Memory B cell (primary cell): ENCODE measurements at places on chromosomes 6 and 20.

GRCh38 chr6:37512400-37513011, 12.8 kb upstream of the CCDC167 start:
- DNase-seq = no peak

- DNase-seq = no peak
Measured at GRCh38 chr6:138036111-138036510, 71.1 kb downstream of the PERP start.

DNA sequence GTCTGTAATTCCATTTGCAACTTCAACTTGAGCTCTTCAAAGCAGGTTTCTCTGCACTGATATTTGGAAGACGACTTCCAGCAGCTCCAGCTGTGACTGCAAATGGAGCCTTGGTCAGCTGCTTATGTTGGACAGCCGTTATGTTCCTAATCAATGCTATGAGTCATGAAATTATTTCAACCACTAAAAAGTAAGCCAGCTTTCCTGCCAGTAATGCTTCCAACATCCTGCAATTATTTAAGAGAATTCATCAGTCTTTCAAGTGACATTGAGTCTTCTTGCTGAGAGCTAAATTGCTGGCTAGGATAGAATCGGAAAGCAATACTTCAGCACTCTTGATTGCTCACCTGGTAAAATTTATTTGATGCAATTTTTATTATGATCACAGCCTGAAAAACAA, 375.7 kb downstream of the MMUT start:
- DNase-seq = no peak

GRCh38 chr6:70860045-70860444, 96.8 kb downstream of the B3GAT2 start:
- no peak for DNase-seq

GRCh38 chr6:53244399-53244931, 95.8 kb upstream of the GCM1 start:
- no peak for DNase-seq

GRCh38 chr20:45258664-45259063, 4.3 kb upstream of the SLPI start:
- no peak for DNase-seq

GRCh38 chr20:41440882-41441281, 74.3 kb upstream of the EMILIN3 start:
- no peak for DNase-seq

GRCh38 chr20:39904476-39905112, 784.4 kb downstream of the MAFB start:
- DNase-seq = no peak

DNA sequence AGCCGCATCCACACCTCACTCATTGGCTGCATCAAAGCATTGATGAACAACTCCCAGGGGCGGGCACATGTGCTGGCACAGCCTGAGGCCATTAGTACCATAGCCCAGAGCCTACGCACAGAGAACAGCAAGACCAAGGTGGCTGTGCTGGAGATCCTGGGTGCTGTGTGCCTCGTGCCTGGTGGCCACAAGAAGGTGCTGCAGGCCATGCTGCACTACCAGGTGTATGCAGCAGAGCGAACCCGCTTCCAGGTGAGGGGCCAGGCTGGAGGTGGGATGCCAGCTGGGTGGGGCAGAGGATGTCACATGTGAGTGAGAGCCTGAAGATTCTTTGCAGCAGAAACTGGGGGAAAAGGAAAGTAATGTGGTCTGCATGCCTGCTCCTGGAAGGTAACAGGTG, 66.7 kb downstream of the MOCS1 start:
- no peak for DNase-seq

DNA sequence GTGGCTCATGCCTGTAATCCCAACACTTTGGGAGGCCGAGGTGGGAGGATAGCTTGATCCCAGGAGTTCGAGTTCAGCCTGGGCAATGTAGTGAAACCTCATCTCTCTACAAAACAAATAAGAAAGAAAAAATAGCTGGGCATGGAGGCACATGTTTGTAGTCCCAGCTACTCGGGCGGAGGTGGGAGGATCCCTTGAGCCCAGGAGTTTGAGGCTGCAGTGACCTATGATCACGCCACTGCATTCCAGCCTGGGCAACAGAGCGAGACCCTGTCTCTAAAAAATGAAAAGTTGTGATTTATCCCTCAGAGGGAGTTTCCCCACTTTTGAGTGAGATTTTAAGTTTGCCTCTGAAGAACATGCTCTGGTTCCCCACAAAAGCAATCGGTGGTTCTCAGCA, 17.4 kb upstream of the BMP7 start:
- DNase-seq = no peak

GRCh38 chr6:147095316-147095715, 108.9 kb upstream of the STXBP5 start:
- no peak for DNase-seq

DNA sequence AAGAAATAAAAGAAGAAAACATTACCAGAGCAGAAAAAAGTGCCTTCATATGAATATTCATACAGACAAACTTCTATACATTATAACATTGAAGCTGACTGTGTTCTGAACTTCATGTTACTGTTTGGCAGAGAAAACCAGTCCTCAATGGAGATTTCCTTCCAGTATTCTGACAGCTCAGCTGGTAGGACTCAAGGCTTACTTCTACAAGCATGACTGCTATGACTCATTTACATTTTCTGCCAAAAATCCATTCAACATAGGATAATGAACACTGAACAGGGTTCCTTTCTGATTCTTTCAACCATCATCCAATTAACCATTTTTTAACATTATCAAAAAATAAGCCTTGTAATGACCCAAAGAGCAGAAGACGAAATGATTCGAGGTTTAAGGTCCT, 25.4 kb downstream of the COL9A1 start:
- DNase-seq = no peak

DNA sequence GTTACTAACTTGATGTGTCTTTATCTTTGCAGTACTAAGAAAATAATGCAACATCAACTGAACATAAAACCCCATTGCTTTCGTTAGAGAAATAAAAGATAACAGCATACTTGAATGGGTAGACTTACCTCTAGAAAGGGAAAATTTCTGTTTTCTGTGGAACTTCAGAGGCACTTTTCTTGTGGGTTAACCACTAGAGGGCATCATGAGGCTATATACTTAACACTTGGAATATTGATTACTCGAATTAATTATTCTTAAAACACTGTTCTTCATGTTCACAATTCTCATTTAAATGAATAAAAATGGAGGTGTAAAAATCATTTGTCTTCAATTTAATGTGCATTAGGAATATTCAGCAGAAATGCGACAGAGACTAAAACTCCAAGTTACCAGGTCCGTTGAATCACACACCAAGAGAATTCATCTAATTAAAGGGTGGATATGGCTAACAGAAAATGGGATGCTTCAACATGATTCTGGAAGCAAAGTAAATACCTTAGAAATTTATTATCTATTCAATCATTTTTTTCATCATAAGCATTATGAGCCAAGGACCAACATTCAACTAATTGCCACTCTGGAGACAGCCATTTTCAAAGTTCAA, 330.8 kb upstream of the PREP start:
- DNase-seq = no peak

DNA sequence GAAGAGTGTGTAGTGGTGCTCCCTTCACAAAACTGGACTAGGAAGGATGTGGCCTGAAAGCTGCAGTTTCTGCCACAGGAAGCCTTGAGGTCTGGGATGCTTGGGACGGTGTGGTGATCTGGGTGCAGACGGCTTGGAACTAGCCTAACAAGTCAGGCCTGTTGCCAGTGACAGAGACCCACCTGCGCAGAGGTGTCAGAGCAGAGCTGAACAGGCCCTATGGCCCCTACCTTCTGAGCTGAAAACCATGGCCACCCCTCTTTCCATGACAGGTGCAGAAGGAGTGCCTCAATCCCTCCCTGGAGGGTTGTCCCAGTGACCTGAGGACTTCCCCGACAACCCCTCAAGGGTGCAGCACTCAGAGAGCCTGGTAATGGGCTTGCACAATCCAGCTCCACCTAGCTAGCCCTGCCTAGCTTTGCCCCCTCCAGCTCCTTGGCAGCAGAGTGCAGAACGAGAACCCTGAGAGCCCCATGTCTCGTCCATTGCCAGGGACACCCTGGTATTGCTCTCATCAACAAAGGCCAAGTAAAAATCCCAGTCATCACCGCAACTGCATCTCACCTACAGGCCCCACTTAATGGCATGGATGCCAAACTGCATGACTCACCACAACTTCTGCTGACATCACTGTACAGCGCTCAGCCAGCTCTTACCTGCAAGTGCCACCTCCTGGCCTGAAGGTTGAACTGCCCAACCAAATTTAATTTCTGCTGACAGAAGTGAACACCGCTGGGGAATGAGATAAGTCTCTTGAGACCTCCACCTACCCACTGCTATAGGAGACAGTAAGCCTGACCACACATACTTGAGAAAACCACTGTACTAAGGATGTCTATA, 563.1 kb downstream of the TFAP2A start:
- no peak for DNase-seq

DNA sequence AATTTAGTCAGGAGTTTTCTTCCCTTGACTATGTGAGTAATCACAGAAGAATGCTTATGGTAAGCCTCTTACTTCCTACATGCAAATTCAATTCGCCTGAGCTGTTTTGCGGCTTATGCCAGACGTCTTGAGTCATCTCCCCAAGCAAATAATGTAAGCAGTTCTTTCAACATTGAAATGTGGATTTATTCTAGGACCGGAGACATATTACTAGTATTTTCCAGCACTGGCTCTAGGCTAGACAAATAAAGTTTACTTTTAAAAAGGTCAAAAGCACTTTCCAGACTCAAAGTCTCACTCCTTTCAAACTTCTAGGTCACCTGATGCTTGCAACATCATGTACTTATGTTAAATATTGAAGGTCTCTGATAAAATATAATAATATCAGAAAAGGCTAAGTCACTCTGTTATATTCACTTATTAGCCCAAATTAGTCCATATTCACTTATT, 38.1 kb upstream of the NOX3 start:
- DNase-seq = no peak

GRCh38 chr6:43303751-43304331, 4.8 kb downstream of the CRIP3 start:
- DNase-seq = no peak

GRCh38 chr20:41848180-41848579, 230.0 kb upstream of the CHD6 start:
- no peak for DNase-seq

- DNase-seq = no peak
Measured at GRCh38 chr20:11705512-11705911, 212.2 kb upstream of the BTBD3 start.

DNA sequence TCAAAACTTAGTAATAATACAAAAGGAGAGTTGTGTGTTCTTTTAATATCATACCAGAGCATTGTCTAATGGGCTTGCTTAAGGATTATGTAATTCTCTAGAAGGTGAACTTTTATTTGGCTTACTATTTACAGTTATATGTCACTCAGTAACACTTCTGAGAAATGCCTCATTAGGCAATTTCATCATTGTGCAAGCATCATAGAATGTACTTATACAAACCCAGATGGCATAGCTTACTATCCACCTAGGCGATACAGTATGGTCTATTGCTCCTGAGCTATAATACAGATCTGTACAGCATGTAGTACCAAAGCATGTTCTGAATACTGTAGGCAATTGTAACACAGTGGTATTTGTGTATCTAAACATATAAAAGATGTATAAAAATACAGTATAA, 340.1 kb downstream of the PHF3 start:
- no peak for DNase-seq

- no peak for DNase-seq
Measured at GRCh38 chr6:114467931-114468330, 125.1 kb upstream of the HS3ST5 start.

DNA sequence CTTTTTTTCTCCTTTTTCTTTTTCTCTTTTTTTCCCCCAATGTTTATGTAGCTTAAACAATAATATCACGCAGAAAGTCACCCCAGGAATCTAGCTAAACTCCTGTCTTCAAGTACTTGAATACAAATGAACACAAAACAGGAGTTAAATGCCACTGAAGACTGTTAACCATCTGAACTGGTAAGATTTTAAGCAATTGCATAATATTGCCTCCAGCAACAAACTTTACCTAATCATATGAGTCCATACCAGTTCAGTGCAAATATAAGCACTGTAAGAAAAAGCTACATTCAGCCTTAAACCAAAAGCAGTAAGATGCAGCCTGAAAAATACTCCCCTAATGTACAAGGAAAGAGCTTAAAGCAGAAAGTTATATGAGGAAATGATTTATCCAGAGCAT, 173.9 kb upstream of the TFAP2D start:
- DNase-seq = no peak

GRCh38 chr20:63270606-63271325, 1.8 kb upstream of the ARFGAP1 start:
- no peak for DNase-seq

- DNase-seq = no peak
Measured at GRCh38 chr6:116767715-116768114, 2.2 kb upstream of the FAM162B start.

- no peak for DNase-seq
Measured at GRCh38 chr6:138944412-138944811, 43.6 kb downstream of the REPS1 start.

GRCh38 chr6:131733376-131734016, 22.7 kb upstream of the CTAGE9 start:
- DNase-seq = no peak

- no peak for DNase-seq
Measured at GRCh38 chr6:75931011-75931680, 141.3 kb downstream of the IMPG1 start.

- DNase-seq = no peak
Measured at GRCh38 chr6:46772016-46772415, 21.2 kb upstream of the MEP1A start.

GRCh38 chr6:36962874-36963273, 8.3 kb downstream of the PI16 start:
- DNase-seq = peak; percentile 80

- DNase-seq = peak; percentile 41
Measured at GRCh38 chr6:159691133-159691962, 1.7 kb downstream of the SOD2 start.

- no peak for DNase-seq
Measured at GRCh38 chr6:41272591-41273240, 13.8 kb downstream of the TREM1 start.

DNA sequence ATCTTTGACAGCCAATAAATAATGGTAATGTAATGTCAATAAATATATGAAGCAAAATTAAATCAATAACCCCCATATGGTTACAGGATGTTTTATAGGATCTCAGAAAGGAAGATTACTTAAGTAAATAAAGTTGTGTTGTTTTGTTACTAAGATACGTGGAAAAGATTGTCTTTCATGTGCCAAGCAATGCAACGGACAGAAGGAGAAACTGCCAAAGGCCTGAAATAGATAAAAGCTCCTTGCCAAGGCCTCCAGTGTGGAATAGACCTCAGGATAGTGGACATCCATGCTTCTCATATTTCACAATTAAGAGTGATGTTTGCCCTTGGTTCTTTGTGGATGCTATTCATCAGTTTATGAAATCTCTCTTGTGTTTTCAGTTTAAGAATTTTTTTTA, 16.4 kb upstream of the FNDC1 start:
- no peak for DNase-seq

GRCh38 chr20:62782149-62782892, 14.0 kb upstream of the MRGBP start:
- no peak for DNase-seq
